ENCODE measurements at places on chromosomes 3 and 15.
A peak's percentile ranks its signal among the peaks of the same experiment; 100 is the strongest.

DNA sequence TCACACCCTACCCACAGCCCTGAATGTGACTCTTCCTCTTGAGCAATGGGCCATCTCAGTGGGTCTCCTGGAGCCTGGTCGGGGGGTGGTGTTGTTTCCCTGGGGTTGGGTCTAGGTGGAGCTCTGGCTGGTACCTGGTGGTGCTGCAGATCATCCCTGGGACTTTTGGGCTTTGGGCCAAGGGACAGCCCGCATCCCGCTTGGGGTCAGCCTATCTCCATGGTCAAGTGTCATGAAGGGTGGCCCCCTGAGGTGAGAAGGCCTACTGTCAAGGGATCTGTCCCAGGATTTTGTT lies 202.0 kb downstream of the UBE3A start:
- DNase-seq, result no peak

- DNase-seq, result no peak
Measured at GRCh38 chr3:69143612-69144011, 21.2 kb upstream of the LMOD3 start.

- no peak for DNase-seq
Measured at GRCh38 chr3:138456961-138457862, 22.8 kb downstream of the ESYT3 start.

DNA sequence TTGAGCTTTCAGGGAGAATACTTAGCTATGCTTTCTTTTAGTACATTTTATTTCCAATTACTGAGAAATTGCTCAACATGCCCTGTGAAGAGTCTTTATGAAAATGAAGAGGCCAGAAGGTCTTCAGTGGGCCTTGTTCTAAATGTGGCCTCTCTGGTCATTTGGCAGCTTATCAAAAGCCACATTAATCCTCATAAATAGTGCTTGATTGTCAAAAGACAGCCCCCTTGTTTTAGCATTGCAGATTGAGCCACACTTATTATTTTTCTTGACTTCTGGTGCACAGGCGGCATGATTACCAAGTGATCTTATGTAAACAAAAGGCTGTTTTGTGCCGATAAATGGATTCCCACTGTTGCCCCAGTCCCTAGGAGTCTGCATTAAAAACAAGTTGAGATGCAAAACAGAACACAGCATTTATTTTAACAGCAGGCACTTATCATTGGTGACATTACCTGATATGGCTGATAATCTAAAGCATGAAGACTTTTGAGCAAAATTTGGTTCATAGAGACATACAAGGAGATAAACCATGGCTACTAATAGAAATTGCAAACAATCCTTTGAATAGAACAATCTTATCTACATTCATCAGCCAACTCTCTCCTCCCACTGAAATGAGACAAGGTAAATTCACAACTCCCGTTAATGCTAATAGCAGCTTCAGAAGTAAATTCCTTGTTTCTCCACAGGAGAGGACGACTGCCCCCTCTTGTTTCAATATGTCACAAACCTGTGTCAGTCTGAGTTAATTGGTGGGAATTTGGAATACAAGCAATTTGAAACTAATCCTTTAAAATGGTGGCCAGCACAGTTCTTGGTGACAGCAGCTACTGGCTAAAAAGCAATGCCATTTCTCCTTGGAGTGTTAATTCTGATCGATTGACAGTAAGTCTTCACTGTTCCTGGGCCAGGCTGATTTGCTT lies 194.3 kb downstream of the NSUN3 start:
- DNase-seq, result no peak

GRCh38 chr3:169627073-169627472 lies 36.4 kb downstream of the MECOM start:
- no peak for DNase-seq

DNA sequence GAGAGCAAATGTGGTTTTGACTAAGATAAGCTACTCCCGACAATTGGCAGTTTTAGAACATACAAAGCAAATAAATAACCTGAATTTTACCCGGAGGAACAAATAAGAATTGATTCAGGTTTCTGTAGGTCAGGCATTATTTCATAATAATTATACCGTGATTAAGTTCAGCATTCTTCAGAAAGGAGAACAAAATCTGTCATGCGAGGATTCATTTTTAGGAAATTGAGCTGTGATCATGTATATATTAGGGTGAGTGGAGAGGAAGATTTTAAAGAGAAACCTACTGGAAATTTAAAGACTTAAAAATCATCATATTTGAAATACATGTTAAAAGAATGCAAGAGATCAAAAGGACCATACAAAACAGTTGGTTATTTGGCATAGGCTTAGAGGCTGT lies 20.5 kb downstream of the ZNF609 start:
- no peak for DNase-seq

DNA sequence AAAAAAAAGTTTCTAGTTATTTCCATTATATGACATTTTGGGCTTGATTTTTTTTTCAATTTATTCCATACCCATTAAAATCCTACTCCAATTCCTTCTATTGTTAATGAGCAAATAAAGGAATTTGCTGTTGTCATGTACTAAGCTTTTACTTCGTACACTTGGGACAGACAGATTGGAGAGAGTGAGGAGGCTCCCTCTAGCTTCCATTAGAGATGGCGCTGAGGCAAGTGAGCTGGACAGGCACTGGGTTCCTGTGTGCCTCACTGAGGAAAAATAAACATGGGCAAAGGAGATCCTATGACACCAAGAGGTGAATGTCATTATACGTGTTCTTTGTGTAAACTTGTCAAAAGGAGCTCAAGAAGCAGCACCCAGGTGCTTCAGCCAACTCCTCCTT lies 441.1 kb upstream of the MDFIC2 start:
- no peak for DNase-seq

DNA sequence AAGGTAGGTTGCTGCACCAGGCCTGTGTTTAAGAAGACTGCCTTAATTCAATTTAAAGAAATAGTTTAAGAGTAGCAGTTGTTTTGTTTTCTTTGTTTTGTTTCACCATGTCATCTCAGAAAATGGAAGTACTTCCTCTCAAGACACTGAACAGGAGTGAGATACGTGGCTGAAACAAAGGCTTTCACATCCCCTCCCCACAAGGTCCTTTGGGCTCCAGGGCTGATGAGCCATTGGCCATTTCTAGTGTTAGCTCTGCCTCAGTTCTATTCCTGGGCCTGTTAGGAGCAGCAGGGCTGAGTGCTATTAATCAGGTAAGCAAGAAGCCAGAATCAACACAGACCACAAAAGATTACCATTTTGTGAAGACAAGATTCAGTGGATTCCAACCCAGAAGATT lies 132.8 kb downstream of the KCNAB1 start:
- no peak for DNase-seq

DNA sequence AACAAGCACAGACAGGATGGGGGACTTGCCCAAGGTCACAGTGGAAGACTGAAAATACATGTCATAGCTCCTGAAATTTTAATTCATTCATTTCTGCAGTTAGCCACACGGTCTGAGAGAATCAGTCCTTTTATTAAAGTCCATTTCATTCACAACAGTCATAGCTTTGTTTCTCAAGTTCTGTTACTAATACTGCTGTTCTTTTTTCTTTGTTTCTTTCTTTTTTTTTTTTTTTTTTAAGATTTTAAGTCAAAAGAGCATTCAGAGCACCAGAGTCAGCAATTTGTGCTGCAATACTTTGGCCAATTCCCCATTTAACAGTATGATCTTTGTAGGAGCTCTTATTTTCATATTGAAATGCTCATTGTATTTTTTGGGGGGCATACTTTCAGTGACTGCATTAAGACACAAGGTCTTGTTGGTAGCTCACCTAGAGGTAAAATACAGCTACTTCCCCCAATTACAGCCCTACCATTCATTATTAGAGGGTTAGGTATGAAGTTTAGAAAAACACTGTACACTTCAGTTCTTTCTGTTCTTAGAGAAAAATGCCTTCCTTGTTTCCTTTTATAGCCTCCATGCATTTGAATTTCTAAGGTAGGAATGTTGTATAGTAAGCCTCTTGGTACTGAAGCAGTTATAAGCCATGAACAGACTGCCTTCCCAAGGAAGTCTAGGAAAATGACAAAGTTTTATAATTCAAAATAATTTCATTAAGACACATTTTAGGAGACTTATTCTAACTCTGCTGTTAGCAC lies 9.6 kb downstream of the GALK2 start:
- no peak for DNase-seq

- peak; percentile 45 for DNase-seq
Measured at GRCh38 chr15:28975766-28976179, 90.0 kb downstream of the APBA2 start.

- DNase-seq, result no peak
Measured at GRCh38 chr3:48553886-48554845, 2.4 kb downstream of the PFKFB4 start.

DNA sequence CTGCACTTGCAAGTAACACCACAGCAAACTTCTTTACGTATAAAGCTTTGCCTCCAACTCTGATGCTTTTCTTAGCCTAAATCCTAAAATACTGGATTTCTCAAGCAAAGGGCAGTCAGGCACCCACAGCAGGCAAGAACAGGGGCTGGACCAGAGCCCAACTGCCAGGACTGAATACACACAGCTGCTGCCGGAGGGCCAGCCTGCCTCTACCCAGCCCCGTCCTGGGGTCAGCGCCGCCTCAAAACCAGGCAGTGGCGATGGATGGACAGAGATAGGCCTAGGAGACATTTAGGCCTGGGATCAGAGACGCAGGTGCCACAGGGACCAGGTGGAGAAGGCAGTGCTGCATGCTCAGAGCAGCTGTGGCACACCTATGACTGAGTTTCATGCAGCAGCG lies 47.6 kb upstream of the SEC61A1 start:
- no peak for DNase-seq

DNA sequence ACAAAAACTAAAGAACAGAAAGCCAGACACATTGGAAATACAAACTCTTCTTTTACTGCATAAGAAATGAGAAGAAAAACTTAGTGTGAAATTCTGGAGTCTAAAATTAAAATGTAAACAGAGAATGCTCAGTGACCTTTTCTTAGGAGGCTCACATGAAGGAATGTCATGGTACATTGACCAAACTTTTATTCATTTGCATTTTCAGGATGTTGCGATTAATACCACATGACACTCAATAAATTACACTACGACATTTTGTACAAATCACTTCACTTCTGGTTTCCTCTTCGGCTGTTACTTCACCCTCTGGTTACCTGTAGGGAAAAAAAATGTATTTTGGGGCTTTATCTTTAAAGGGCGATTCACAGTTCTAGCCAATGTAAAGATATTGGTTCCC lies 56.4 kb upstream of the ACTC1 start:
- DNase-seq, result no peak

GRCh38 chr3:69784954-69785514 lies 45.8 kb downstream of the MITF start:
- peak; percentile 51 for DNase-seq

GRCh38 chr15:90078965-90079364 lies 23.3 kb downstream of the IDH2 start:
- no peak for DNase-seq

DNA sequence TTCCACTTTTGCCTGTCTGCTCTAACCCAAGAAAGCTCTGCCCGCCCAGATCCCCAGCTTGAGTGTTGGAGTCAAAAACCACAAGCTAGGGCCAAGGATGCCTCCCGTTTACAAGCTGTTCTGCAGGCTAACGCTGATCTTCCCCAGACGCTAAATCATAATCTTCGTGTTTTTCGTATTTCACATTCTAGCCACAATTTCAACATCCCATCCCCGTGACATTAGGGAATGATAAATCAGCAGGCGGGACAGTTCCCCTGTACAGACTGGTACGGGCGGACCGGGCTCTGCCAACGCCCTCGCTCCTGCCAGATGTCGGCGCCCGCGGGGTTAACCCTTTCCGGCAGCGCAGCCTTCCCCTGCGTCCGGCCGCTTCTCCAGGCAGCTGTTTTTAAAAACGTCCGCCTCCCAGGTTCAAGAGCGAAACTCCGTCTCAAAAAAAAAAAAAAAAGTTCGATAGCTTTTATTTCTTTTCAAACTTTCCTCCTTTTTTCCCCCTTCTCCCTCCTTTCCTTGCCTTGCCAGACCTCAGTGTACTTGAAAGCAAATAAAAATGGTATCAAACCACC lies 81.0 kb upstream of the BNC1 start:
- peak; percentile 63 for DNase-seq

- peak; percentile 61 for DNase-seq
Measured at GRCh38 chr3:126753191-126754160, 49.4 kb downstream of the CHCHD6 start.

DNA sequence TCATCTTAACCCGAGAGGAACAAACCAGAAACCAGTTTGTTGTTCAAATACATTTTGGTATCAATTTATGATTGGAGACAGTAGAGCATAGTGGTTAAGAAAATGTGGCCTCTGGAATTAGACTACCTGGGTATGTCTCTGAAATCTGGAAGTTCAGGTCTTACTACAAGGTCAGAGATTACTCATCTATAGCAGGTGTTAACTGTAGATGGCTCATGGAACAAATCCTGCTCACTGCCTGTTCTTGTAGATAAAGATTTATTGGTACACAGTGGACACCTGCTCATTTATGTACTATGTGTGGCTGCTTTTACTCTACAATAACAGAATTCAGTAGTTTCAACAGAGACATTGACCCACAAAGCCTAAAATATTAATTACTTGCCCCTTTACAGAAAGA lies 413.3 kb downstream of the CNTN6 start:
- DNase-seq, result no peak

- no peak for DNase-seq
Measured at GRCh38 chr15:36415643-36416042, 163.8 kb upstream of the CDIN1 start.

DNA sequence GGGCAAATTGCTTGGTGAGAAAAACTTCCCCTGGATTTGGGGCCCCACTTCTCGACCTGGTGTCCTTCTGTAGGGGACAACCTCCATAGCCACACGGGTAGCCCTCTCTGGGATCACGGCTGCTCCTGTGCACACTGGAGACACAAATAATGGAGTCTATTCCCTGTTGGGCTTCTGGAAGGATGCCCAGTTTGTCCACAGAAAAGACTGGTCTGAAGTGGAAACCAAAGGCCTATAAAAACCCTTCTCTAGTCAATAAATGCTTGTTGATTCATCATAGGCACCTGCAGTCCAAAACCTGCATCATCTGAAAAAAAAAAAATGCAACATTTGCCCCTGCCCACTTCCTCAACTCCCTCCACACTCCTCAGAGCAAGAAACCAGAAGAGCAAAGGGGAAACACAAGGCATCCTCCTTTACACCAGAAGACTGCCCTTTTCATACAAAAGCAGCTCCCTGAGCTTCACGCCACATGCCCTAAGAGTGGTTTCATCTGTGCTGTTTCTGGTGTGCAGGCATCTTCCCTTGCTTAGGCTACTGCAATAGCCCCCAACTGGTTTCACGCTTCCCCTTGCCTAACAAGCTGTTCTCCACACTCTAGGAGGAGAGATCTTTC lies 36.3 kb downstream of the SRGAP3 start:
- DNase-seq, result no peak

- peak; percentile 17 for DNase-seq
Measured at GRCh38 chr3:176814285-176814684, 383.0 kb downstream of the TBL1XR1 start.

- no peak for DNase-seq
Measured at GRCh38 chr3:116260491-116260890, 184.8 kb downstream of the LSAMP start.
